ENCODE measurements at places on chromosomes 6 and 20.

DNA sequence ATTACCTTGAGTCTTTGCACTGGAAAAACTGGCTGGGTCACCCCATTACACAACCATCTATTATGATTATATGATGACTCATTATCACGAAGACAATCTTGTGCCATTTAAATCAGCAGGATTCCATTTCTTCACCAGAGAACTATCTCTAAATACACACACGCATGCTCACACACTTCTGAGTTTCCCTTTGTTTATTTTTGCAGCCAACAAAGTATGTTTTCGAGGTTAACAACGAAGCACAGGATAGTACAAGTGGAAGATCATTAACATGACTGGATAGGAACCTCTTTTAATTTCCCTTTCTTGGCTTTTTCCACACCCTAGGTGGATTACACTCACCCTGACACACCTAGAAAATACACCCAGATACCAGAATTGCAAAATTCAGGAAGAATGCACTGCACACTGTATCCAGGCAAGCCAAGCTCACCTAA is 18.9 kb downstream of the PERP start:
- DNase-seq: no peak

- DNase-seq: no peak
Measured at GRCh38 chr6:21990577-21990976, 306.3 kb downstream of the PRL start.

- DNase-seq: no peak
Measured at GRCh38 chr20:40218316-40218969, 470.6 kb downstream of the MAFB start.

GRCh38 chr6:151209071-151209831 is 30.5 kb upstream of the AKAP12 start:
- DNase-seq: no peak

DNA sequence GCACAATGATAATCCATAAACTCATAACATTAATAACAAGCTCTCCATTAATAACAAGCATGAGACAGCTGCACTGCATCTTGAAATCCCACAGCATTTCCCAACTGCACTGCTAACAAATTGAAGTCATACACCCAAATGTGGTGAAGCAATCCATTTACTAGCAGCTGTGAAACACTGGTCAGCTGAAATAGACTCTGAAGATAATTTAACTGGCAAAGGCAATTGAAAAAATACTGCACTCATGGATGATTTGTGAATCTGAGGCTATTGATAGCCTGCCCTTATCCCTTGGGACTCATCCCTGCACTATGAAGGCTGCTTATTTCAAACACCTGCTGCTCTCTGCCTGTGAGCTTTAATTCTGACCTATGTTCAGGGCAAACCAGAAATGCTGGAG is 49.1 kb upstream of the PLCB1 start:
- no peak for DNase-seq

DNA sequence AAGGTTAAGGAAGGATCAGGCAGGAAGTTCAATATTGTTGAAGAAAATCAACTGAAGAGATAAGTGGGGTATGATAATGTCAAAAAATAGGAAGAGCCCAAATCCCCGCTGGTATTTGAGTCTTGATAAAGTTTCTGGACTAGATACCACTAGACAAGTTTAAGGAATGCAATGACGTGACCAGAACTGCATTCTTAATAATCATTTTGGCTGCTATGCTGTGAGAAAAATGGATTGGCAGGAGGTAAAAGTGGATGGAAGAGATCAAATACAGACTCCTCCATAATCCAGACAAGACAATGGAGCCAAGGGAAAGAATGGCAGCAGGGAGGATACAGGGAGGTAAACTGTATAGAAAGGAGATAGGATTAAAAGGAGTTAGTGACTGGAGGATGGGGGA is 128.2 kb downstream of the COL12A1 start:
- DNase-seq: no peak

- no peak for DNase-seq
Measured at GRCh38 chr6:41581381-41581991, 35.3 kb downstream of the FOXP4 start.

DNA sequence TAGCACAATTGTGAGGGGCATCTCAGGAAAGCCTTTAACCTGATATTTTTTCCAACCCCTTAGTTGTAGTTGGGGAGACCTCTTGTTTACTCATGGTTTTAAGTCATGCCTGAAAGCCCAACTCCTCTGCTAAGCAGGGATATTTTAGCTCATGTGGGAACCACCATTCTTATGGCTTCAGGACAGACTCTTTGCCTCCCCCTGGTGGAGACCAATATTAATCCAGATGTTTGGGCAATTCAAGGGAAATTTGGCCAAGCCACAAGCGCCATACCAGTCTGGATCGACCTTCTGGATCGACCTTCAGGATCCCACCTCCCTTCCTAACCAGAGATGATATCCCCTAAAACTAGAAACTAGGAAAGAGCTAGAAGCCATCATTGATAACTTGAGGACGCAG is 211.2 kb downstream of the C6orf118 start:
- no peak for DNase-seq

DNA sequence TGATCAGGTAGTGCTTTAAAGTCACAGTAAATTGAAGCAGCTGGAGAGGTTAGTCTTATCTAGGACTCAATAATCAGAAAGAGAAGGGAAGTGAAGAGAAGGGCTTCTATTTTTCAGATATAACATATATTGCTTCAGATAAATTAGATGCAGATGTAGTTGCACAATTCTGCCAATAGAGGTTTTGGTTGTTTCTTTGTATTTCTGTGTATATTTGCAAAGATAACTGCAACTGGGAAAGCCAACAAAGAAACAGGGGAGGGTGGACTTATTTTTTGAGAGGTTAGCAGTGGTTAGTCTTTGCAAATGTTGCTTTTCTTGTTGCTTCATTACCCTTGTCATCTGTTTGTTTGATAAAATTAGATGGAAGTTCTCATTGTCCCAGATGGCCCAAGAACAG is 106.6 kb downstream of the ADGRG6 start:
- DNase-seq: no peak

DNA sequence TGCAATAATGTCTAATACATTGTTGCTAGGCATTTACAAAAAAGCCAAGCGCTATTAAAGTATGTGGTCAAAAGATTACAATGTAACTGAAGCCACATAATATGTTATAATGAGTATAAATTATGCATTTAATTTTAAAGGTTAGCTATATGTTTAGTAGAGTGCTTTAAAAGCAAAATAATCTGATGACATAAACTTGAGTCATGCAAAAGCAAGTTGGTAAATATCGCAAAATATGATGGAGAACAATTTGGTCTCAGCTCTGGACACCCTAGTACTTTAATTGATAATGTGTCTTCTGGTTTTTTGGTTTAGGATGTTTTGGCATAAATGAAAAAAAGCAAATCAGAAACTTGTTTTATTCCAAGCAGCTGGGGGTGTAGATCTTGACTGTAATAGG is 188.6 kb upstream of the RREB1 start:
- DNase-seq: no peak

- DNase-seq: no peak
Measured at GRCh38 chr6:17820055-17820454, 113.3 kb upstream of the NUP153 start.

DNA sequence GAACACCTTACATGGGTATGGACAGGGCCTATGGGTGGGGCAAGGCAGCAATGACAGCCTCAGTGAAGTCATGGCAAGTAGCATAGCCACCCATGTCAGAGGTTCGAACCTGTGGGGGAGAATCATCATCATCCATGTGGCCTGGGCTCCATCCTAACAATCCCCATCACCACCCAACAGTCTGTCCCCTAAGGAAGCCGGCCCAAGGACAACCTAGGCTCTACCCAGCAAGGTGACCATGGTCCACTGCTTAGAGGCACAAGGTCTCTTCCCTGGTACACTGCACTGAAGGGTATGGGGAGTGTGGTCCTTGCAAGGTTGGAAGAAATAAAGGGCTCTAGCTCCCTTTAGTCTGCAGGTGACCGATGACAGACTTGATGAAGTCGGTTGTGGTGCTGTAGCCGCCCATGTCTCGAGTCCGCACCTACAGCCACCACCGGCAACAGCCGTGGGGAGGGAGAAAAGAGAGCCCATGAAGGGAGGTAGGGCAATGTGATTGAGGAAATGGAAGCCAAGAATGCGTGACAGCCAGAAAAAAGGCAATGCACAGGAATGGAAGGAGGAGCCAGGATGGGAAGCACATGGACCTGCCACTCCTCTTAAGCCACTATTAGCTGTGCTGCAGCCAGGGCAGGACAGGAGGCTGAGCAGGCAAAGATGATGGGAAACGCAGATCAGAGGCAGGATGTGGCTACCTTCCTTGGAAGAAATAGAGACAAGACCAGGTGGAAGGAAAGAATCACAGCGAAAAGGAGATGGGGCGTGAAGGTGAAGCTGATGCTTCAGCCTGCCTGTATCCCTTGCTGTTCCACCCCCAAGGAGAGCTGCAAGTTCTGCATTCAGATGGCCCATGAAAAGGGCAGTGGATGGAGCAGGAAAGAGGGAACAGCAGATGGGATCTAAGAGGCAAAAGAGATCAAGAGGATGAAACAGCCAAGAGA is 5.3 kb downstream of the IDH3B start:
- no peak for DNase-seq

DNA sequence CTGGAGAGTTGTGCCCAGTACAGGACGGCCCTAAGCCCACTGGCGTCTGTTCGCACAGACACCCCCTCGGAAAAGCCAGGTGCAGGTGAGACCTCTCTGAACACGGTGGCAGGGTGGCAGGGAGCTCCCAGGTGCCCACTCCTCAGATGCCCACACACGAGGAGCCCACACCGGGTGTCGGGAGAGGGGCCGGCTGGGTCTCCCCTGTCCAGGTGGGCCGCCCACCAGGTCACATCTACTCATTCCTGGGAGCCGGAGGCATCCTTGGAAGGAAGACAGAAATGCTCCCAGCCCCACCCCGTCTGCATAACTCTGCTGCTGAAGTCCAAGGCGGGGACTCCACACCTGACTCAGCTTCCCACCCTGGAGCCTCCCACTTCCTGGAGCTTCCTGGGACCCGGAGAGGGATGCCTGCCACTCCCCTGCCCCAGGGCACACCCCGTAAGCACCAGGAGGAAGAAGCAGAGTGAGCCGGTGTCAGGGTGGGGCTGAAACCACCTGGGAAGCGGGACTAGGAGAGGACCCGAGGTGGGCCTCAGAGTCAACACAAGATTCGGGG is 2.5 kb downstream of the SRMS start:
- DNase-seq: no peak

GRCh38 chr6:106360989-106361430 is 493 bp downstream of the CRYBG1 start:
- DNase-seq: peak; percentile 9

DNA sequence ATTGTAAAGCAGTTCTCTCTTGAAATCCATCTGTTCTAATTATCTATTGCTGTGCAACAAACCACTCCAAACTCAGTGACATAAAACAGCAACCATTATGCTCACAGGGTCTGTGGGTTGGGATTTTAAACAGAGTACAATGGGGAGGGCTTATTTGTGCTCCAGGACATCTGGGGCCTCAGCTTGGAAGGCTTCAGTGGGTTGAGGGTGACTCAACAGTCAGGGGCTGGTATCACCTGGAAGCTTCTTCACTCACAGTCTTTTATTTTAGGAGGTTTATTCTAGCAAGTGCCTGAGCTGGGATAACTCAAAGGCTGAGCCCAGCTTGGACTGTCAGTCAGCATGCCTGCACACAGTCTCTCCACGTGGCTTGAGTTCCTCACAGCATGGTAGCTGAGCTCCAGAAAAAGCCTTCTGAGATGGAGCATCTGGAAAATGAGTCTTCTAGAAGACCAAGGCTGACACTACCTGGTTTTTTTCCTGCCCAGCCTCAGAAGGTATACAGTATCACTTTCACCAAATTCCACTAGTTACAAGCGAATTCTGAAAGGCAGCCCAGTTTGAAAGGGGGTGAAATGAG is 234.6 kb upstream of the ID4 start:
- no peak for DNase-seq

- DNase-seq: peak; percentile 39
Measured at GRCh38 chr20:45320948-45321595, 13.0 kb upstream of the MATN4 start.

All from CD4-positive, alpha-beta T cell treated with Interleukin-21 for 1 hour (primary cell).